ENCODE measurements at places on chromosomes 11 and 22.
A peak's percentile ranks its signal among the peaks of the same experiment; 100 is the strongest.

DNA sequence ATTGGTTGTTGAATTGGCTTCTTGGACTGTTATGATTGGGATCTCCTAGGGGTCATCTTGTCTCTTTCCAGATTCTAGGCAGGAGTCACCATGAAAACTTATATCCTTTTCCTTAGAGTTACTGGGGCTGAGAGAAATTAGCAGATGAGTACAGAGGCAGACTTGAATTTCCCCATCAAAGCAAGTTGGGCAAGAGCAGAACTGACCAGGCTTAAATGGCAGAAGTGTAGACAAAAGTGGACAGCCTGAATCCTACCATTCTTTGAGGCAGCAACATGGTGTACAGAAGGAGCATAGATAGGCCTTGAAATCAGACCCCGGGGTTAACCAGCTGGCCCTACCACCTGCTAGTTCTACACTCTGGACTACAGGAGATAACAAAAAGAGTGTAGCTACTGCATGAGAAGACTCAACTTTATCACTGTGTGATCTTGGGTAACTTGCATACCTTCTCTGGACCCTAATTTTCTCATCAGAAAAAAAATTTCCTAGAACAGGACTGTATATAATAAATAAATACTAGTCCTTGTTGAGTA, 427.4 kb upstream of the CADM1 start:
- no peak for DNase-seq
- H3K27ac ChIP-seq, result no peak overlapping the region
- H3K4me3 ChIP-seq, result no peak overlapping the region
- no peaks in the 10 kb centered on the region for H3K4me1 ChIP-seq
- H3K36me3 ChIP-seq, result no peaks in the 10 kb centered on the region

GRCh38 chr11:10309163-10310093, 4.6 kb downstream of the ADM start:
- peaks cover 45% of the 10 kb centered on the region for H3K27me3 ChIP-seq
- no peak for DNase-seq
- H3K4me1 ChIP-seq, result peaks cover 54% of the 10 kb centered on the region
- no peak overlapping the region for H3K27ac ChIP-seq
- H3K36me3 ChIP-seq, result no peaks in the 10 kb centered on the region

DNA sequence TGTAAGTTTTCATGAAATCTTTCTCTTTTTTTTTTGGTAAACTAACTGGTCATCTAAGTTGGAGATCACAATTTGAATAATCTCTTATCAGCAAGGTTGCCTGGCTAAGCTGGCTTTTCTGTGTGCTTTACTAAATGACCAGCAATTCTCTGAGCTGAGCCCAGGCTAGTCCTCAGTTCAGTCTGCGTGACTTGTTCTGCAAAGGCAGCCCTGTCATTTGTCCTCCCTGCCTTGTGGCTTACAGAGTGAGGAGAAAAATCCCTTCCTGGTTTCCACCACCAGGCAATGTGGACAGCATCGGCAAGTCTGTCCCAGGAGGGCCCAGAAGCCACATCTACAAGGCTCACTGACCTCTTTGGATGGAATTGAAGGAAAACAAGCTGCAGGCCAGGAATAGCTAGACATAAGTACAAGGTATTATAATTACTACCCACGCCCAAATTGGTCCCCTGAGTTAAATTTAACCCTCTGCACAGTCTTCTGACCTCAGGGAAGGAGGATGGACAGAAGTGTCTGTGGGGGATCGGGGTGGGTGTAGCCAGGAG, 108.6 kb downstream of the SCN3B start:
- H3K4me1 ChIP-seq, result peaks cover 16% of the 10 kb centered on the region
- no peak overlapping the region for H3K4me3 ChIP-seq
- no peaks in the 10 kb centered on the region for H3K27me3 ChIP-seq
- DNase-seq, result no peak

- H3K4me3 ChIP-seq, result no peak overlapping the region
- peaks cover 54% of the 10 kb centered on the region for H3K4me1 ChIP-seq
Measured at GRCh38 chr11:82969811-82970210, 68.3 kb downstream of the DDIAS start.

DNA sequence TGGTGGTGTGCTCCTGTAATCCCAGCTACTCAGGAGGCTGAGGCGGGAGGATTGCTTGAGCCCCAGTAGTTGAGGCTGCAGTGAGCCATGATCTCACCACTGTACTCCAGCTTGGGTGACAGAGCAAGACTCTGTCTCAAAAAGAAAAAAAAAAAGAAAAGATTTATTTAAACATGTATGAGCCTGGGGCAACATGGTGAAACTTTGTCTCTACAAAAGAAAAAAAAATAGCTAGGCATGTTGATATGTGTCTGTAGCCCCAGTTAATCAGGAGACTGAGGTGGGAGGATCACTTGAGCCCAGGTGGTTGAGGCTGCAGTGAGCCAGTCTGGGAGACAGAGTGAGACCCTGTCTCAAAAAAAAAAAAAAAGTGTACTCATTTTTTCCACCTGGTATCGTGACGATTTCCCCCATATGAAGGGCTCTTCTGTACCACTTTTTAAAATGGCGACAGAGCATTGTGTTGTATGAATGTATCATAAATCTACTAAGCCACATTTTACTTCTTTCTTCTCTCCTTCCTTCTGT, 16.4 kb upstream of the KCTD14 start:
- H3K4me3 ChIP-seq, result peak overlapping the region; percentile 60
- peaks cover 19% of the 10 kb centered on the region for H3K4me1 ChIP-seq
- H3K27me3 ChIP-seq, result no peaks in the 10 kb centered on the region
- H3K27ac ChIP-seq, result peak overlapping the region; percentile 96

GRCh38 chr11:15097411-15097810, 17.3 kb upstream of the INSC start:
- DNase-seq, result no peak
- peaks cover 16% of the 10 kb centered on the region for H3K27me3 ChIP-seq
- H3K27ac ChIP-seq, result no peak overlapping the region
- peaks cover 2% of the 10 kb centered on the region for H3K36me3 ChIP-seq
- no peaks in the 10 kb centered on the region for H3K4me1 ChIP-seq
- H3K4me3 ChIP-seq, result no peak overlapping the region

DNA sequence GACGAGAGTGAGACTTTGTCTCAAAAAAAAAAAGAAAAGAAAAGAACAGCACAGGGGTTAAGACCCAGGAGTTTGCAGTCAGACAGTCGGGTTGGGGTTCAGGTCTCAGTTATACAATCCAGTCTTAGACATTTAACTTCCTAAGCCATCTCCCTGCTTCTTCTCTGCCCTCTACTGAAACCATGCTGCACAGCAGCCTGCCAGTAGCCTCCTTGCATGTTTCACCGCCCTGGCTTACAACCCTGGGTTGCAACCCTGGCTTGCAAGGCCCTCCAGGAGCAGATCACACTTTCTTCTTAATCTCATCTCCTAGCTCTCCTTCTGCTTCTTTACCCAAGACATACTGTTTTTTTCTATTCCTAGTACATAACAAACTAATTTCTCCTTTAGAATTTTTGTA, 5.9 kb upstream of the B3GAT3 start:
- H3K36me3 ChIP-seq, result peaks cover 57% of the 10 kb centered on the region
- H3K27ac ChIP-seq, result peak overlapping the region; percentile 32
- H3K27me3 ChIP-seq, result no peaks in the 10 kb centered on the region
- H3K4me3 ChIP-seq, result no peak overlapping the region
- no peak for DNase-seq

- no peaks in the 10 kb centered on the region for H3K27me3 ChIP-seq
- no peak for DNase-seq
- peaks cover 43% of the 10 kb centered on the region for H3K4me1 ChIP-seq
- H3K36me3 ChIP-seq, result no peaks in the 10 kb centered on the region
Measured at GRCh38 chr22:32144496-32145274, 14.4 kb downstream of the C22orf42 start.

GRCh38 chr11:13163158-13163557, 114.4 kb upstream of the BMAL1 start:
- H3K36me3 ChIP-seq, result no peaks in the 10 kb centered on the region
- no peak for DNase-seq
- H3K4me3 ChIP-seq, result no peak overlapping the region
- no peak overlapping the region for H3K27ac ChIP-seq

DNA sequence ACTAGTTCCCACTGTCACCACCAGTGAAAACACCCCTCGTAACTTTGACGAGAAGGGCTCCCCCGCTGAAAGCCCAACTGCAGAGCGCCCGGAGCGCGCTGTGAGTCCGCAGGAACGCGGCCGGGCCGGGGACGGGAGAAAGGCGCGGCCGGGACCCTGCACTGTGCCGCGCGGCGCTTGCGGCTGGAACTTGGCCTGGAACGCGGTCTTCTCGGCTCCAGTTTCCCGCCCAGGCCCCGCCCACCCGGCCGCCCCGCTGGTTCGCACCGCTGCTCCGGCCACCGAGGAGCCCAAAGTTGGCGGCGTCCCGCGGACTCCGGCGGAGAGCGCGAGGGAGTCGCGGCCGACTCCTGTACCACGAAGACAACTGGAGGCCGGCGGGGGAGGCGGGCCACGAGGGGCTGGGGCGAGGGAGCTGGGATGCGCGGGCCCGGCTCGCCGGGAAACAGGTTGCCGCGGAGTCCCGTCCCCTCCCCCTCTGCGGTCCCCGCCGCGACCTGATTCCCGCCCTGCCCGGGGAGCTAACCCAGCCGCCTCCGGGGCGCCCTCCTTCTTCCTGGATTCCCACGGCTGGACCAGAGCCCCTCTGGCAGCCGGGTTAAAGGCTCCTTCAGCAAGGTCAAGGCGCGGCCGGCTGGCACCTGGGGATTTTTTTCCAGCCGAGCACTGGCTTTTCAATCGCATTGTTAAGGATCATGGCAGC, 3.4 kb downstream of the TENM4 start:
- H3K36me3 ChIP-seq, result peaks cover 2% of the 10 kb centered on the region
- H3K27me3 ChIP-seq, result peaks cover 69% of the 10 kb centered on the region
- H3K4me3 ChIP-seq, result peak overlapping the region; percentile 32
- H3K4me1 ChIP-seq, result peaks cover 13% of the 10 kb centered on the region
- no peak overlapping the region for H3K27ac ChIP-seq
- peak; percentile 3 for DNase-seq

GRCh38 chr11:3167143-3168119, 2.3 kb upstream of the OSBPL5 start:
- peaks cover 35% of the 10 kb centered on the region for H3K27me3 ChIP-seq
- no peak overlapping the region for H3K4me3 ChIP-seq
- H3K27ac ChIP-seq, result no peak overlapping the region
- H3K4me1 ChIP-seq, result peaks cover 30% of the 10 kb centered on the region

- H3K4me3 ChIP-seq, result peak overlapping the region; percentile 61
- H3K36me3 ChIP-seq, result peaks cover 16% of the 10 kb centered on the region
- H3K27ac ChIP-seq, result peak overlapping the region; percentile 76
- peaks cover 30% of the 10 kb centered on the region for H3K4me1 ChIP-seq
- no peaks in the 10 kb centered on the region for H3K27me3 ChIP-seq
Measured at GRCh38 chr11:126305699-126306098, 1.8 kb downstream of the DCPS start.

DNA sequence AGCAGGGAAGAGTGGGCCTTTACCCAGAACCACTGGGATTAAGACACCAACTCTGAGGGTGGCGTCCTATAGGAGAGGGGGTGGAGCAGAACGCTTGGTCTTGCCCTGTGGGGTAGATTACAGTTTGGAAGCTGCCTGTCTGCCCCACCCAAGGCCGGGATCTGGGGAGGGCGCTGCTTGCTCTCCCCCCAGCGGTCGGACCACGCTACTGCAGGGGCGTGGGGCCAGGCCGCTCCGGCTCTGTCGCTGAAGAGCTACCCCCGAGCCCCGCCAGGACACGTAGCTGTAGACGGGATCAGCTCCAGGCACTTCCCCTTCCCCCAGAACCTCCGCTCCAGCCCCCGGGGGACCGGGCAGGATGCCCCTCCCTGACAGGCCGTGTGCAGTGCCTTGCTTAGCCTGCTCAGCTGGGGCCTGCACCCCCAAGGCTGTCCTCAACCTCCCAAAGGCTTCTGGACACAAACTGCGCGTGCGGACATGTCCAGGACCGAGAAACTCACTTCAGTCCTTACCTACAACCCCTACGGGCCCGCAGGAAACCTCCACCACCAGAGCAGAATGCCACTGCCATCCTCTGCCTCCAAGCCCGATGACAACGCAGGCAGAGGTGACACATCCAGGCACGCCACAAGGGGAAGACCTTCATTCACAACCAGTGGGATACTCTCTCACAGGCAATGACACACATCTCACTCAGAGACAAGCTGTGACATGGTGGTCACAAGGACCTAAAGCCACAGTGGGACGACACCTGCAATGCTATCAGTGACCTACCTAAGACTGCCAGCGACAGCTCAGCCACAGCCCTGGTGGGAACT, 3.6 kb downstream of the AHNAK start:
- H3K27ac ChIP-seq, result peak overlapping the region; percentile 68
- peak overlapping the region; percentile 87 for H3K4me3 ChIP-seq
- H3K36me3 ChIP-seq, result peaks cover 1% of the 10 kb centered on the region

DNA sequence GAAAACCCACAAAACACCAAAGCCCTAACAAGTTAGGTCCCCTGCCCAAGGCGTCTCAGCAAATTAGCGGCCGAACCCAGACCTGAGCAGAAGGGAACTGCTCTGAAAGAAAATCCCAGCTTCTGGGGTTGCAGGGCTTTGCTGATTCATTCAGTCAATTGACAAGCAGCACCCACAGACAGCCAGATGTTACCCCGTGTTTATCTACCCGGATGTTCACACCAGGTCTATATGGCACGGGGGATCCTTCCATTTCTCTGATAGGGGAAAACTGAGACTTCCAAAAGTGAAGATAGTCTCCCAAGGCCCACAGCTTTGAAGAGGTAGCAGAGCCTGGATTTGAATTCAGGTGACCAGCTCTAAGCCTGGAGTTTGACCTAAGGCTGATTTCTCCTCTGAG, 14.0 kb upstream of the OAF start:
- H3K4me3 ChIP-seq, result no peak overlapping the region
- H3K4me1 ChIP-seq, result no peaks in the 10 kb centered on the region
- peaks cover 13% of the 10 kb centered on the region for H3K27me3 ChIP-seq
- H3K36me3 ChIP-seq, result no peaks in the 10 kb centered on the region
- H3K27ac ChIP-seq, result no peak overlapping the region

DNA sequence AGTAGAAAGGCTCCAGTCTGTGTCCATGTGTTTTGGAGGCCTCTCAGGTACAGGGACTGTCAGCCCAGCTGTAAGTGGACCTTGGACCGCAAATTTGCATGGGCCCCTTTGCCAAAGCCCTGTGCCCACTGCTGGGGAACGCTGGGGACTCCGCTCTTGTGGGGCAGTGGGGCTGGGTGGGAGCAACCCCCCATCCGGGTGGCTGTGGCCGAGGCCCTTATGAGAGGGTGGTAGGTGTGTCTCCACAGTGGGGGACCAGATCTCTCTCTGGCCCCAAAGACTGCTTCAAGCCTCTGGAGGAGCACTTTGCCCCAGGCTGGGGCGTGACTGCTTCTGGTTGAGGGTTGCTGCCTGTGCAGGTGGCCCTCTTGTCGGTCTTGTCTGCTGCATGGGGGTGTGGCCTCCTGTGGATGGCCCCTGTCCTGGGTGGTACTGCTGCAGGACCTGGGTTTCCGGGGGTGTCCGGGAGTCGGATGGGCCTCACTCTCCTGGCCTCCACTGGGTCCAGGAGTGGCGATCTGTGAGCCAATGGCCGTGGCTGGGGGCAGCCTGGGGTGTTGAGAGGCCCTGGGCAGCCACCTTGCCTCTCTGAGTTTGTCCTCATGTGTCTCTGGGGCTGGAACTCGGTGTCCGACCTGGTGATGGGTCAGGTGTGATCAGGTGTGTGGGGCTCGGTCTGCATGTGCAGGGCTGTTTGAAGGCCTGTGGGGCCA, 15.9 kb downstream of the KCNQ1 start:
- H3K27ac ChIP-seq, result no peak overlapping the region
- no peak for DNase-seq
- H3K4me1 ChIP-seq, result peaks cover 16% of the 10 kb centered on the region
- no peaks in the 10 kb centered on the region for H3K36me3 ChIP-seq
- no peak overlapping the region for H3K4me3 ChIP-seq

Measured in activated naive CD8-positive, alpha-beta T cell treated with anti-CD3 and anti-CD28 coated beads, Interleukin-2, amount 50 U/mL, for 24 hours (primary cell).